NCI-H2171 (cell line): ENCODE measurements at places on chromosomes 11 and 22.
A peak's percentile ranks its signal among the peaks of the same experiment; 100 is the strongest.

DNA sequence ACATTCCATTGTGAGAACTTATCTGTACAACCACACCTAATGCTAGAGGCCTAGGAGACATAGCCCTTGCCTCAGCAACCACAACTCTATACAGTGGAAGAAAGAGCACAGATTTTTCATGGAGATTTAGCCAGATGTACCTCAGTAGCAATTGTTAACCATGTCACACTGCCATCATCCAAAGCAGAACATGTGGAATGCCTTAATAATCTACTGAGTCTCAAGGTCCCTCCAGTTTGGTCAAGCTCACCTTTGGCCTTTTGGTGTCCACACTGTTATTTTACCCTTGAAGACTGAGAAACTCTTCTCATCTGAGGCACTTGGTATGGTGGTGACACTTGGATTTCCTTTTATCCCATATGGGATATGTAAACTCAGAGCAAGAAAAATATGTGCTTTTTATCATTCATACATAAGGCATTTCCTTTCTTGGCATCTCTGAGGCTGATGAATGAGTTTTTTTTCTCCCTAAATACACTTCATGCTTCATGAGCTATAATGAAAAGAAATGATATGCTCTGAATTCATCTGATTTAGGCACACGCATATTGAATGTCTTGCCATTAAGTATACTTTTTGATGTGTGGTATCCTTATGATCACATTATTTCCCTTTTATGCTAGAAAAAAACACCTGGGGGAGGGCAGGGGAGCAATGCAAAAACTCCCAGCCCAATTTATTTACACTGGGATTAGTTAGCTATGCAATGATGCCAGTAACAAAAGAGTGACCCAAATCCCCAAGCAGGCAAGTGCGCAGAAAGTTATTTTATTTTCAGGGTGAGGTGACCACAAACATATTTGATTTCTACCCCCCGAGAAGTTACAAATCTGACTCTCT is 63.3 kb upstream of the ME3 start:
- DNase-seq: no peak

DNA sequence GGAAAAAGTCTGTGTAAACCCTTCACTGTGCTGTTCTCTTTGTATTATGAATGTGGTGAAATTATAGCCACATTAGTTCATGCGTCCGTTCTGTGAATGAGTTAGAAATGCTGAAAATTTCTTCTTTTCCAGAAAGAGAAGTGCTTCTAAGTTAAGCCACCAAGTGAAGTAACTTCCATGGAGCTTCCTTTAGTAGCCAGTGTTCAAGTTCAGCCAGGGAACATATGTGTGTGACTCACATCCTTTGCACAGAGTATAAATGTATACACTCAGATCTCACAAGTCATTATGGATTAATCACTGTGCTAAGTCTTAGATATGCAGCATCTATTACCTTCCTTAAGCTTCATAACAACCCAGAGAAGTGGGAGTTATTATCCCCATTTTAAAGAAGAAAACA is 3.1 kb upstream of the MMP8 start:
- DNase-seq: no peak

GRCh38 chr22:48489551-48490499 is 1337.8 kb downstream of the BRD1 start:
- DNase-seq: peak; percentile 33

GRCh38 chr22:28963362-28963761 is 80.0 kb downstream of the ZNRF3 start:
- no peak for DNase-seq

GRCh38 chr11:66970371-66970806 is 4.7 kb upstream of the C11orf86 start:
- DNase-seq: no peak

DNA sequence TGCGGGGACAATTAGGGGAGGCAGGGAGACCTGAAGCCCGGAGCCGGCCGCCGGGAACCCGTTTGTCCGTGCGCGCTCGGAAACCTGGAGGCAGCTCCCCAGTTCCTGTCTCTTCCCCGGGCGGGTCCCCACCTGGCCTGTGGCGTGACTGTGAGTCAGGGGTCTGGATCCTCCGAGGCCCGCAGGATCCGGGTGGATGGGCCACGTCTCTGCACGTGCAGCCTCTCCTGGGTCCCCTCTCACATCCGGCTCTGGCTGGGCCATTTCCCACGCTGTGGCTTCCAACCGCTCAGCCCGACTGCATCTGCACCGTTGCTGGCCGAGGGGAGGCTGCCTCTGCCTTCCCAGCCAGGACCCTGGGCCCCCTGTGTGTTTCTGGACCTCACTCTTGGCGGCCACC is 14.8 kb upstream of the H19 start:
- DNase-seq: no peak

GRCh38 chr11:19183646-19184045 is 18.1 kb downstream of the CSRP3 start:
- no peak for DNase-seq

- peak; percentile 25 for DNase-seq
These were observed 7.9 kb downstream of the MRPL16 start for GRCh38 chr11:59802639-59803176.

DNA sequence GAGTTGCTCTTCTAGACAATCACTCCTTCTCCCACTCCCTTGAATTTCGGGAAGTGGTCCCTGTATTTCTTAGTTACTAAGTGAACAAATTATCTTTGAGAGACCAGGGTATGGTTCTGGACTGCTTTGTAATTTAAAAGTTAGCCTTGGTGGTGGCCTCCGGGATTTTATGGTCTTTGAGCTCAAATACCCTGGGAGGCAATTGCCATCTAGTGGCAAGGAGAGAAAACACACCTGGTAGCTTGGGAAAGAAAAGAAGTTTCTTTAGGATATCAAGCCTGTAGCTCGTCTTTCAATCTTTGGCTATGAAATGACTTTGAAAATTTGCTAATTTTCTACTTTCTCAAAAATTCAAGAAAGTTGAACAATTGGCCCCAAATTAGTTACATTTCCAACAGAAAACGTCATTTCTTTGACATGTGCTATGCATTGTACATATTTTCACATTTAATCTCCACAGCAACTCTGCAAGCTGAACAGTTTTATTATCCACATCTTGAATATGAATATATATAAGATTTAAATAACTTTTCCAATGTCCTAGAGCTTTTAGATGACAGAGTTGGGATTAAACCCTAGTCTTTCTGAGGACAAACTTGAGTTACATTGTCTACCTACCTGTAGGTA is 39.1 kb downstream of the MMP27 start:
- no peak for DNase-seq

GRCh38 chr11:30392221-30392784 is 69.4 kb downstream of the ARL14EP start:
- no peak for DNase-seq

DNA sequence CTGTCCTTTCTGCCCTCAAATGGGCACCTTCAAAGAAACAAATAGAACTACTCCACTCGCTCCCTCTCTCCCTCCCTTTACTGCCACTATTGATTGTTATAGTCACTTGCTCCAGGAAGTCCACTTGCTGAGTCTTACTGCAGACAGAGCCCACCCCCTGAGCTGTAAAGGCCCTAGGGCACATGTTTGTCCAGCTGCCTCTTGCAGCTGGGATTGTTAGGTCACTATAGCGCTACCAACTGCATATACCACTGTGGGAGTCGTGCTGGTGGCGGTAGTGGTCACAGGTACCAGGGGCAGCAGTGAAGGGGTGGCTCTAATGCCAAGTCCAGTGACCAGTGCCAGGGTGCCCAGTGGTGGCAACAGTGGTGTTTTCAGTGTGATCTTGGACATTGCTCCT is 4.4 kb upstream of the SREBF2 start:
- DNase-seq: no peak

- no peak for DNase-seq
These were observed 153.8 kb upstream of the ARHGAP20 start for GRCh38 chr11:110866081-110866480.

DNA sequence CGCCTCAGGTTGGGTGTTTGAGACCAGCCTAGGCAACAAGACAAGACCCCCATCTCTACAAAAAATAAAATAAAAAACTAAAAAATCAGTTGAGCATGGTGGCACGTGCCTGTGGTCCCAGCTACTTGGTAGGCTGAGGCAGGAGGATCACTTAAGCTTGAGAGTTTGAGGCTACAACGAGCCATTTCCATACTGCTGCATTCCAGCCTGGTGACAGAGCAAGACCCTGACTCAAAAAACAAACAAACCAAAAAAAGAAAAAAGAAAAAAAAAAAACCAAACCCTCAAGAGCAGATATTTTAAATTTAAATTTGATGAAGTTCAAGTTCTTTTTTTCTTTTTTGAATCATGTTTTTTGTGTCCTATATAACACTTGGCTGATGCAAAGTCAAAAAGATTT is 7.2 kb upstream of the CCDC83 start:
- no peak for DNase-seq

DNA sequence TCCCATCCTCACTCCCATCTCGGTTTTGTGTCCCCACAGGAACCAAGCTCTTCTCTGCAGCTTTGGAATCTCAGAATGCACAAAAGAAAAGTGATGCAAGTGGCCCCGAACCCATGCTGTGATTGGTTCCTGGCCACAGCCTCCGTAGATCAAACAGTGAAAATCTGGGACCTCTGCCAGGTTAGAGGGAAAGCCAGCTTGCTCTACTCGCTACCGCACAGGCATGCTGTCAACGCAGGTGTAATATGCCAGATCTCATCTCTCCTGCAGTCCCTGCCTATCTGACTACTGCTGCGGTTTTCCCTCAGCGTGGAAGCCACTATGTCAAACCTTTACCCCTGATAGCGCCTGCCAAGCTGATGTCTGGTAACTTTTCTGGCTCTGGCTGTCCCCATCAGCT is 200.5 kb upstream of the LRRC4C start:
- DNase-seq: no peak

DNA sequence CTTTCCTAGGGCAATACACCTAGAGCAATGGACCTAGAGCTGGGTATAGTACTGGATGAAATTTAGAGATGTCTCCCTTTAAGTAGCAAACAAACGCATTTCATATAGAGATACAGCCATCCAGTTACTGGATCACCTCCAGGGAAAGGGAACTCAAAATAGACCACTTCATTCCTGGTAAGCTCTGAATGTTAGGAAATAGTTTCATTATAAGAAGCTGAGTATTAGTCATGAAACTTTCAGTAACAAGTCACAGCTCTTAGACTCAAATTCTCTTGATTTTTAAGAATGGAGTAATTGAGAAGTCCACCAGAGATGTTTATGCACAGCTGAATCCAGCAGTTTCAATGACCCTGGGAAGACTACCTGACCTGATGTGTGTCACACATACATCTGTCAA is 221.9 kb downstream of the FAM76B start:
- DNase-seq: no peak

- DNase-seq: no peak
These were observed 1333.9 kb downstream of the BRD1 start for GRCh38 chr22:48493733-48494132.

DNA sequence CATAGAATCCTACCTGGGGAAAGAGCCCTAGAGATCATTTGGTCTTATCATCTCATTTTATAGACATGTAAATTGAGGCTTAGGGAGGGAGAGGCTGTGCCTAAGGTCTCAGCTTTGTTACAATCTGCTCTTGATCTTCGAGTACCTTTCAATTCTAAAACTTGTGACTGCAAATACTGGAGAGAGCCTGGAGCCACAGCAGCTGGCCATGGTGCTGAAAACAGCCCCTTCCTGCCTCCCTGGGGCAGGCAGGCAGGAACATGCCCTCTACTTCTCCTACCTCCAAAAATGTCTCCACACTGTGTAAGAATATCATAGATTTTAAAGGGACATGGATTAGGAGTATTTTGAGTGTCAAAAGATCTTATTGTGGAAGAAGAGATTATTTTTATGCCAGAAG is 52.2 kb downstream of the C22orf42 start:
- no peak for DNase-seq

- DNase-seq: no peak
These were observed 2.0 kb upstream of the KMT5B start for GRCh38 chr11:68215087-68215445.
